ENCODE measurements at places on chromosomes 1 and 21.

DNA sequence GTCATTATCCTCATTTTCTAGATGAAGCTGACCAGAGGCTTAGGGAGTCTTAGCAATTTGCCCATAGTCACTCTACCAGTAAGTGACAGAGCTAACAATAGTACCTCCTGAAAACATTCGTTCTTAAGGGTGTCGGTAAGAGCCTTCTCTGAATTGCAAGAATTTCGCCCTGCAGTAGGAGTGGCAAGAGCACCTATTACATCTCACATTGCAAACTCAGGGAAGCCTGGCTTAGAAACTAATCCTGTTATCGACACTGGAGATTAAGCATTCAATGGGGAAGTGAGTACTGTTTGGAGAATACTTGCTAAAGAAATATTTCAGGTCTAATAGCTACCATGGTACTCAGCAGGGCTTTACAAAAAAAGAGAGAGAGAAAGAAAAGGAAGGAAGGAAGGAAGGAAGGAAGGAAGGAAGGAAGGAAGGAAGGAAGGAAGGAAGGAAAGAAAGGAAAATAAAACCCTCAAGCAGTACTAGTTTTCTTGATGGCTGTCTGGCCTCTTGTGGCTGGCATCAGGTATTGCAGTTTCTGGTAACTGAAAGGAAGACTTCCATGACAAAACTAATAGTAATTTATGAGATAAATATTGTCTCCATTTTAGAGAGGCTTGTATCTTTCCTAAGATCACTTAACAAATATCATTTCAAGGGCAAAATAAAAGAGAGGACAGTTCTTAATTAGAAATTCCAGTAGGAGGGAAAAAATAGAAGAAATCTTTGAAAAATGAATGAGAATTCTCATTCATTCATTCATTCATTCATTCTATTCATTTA, 10.4 kb downstream of the C1orf226 start:
- DNase-seq = no peak

DNA sequence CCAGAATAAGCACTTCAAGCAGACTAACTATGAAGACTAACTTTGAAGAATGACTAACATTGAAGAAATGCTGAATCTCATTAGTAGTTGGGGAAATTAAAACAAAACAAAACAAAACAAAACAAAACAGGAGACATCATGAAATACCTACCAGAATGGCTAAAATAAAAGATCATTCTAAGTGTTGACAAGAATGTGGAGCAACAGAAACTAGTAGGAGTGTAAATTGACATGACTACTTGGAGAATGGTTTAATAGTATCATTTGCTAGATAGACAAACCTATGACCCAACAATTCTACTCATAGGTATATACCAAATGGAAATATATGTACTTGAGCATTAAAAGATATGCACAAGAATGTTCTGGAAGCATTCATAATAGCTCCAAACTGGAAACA, 18.9 kb upstream of the ZFP69B start:
- no peak for DNase-seq

DNA sequence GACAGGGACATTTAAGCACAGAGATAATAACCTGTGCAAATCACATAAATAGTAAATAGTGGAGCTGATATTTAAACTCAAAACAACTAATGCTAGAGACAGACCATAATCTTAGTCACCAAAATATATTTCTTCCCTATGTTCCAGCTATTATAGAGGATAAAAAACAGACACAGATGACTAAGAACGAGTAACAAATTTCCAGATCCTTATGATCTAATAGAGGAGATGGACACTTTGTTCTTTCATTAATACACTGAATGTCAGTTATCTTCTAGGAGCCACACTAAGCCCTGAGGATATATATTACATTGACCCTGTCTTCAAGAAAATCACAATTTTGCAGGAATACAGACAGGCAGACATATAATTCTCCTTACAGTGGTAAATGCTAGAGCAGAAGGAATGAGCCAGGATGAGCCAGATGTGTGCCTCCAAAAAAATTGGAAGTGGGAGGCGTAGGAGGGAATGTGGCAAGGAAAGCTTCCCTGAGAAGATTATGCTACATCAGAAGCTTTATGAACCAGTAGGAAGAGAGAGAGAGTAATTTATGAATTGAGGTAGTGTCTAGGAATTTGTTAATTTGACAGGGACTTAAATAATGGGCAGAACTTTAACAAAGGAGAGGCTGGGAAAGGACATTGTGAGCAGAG, 395.4 kb upstream of the BEND5 start:
- no peak for DNase-seq

- no peak for DNase-seq
Measured at GRCh38 chr1:192153276-192153675, 5.0 kb upstream of the RGS18 start.

DNA sequence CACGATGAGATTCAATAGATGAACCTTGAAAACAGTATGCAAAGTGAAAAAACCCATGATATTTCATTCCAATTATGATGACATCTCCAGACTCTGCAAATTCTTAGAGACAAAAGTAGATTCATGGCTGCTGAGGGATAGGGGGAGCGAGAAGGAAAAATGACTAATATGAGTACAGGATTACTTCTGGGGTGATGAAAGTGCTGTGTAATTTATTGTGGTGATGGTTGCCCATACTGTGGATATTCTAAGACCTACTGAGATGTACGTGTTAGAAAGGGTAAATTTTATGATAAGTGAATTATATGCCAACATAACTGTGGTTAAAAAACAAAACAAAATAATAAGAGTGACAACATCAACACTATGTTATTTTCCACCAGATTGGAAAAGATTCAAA, 18.9 kb upstream of the RGS7 start:
- no peak for DNase-seq

GRCh38 chr21:21712748-21713520, 714.7 kb downstream of the NCAM2 start:
- no peak for DNase-seq

GRCh38 chr1:194159941-194160340, 973.5 kb upstream of the B3GALT2 start:
- no peak for DNase-seq

DNA sequence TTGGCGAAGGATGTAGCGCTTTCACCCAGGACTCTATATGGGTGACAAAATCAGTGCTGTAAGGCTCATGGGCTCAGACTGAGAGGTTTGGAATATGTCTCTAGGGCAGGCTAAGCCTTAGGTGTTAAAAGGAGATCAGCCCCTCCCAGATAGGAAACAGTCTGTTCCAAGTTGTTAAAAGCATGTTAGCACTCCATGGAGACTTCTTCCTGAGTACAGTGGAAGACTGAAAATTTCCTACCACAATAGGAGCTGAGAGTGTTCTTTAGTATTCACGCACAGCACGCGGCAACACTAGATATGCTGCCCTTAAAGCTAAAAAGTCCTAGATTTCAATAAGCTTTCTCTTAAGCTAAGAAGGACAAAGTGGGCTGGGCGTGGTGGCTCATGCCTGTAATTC, 122.1 kb downstream of the TRABD2B start:
- DNase-seq = no peak

DNA sequence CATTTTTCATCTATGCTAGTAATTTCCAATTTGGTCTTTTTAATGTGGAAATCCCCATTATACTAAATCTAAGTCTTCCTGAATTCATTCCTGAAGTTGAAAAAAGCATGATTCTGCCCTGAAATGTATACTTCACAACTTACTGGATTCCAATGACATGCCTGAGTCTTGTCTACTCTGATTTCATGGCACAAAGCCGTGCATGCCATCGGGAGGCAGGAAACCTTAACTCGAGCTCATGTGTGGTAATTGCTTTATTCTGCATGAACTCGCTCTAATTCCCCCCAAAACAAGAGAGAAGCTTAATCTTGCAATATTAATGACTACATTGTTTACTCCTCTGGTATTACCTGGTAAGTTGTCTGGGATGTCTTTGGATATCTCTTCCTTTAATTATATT, 39.6 kb upstream of the PBX1 start:
- no peak for DNase-seq

DNA sequence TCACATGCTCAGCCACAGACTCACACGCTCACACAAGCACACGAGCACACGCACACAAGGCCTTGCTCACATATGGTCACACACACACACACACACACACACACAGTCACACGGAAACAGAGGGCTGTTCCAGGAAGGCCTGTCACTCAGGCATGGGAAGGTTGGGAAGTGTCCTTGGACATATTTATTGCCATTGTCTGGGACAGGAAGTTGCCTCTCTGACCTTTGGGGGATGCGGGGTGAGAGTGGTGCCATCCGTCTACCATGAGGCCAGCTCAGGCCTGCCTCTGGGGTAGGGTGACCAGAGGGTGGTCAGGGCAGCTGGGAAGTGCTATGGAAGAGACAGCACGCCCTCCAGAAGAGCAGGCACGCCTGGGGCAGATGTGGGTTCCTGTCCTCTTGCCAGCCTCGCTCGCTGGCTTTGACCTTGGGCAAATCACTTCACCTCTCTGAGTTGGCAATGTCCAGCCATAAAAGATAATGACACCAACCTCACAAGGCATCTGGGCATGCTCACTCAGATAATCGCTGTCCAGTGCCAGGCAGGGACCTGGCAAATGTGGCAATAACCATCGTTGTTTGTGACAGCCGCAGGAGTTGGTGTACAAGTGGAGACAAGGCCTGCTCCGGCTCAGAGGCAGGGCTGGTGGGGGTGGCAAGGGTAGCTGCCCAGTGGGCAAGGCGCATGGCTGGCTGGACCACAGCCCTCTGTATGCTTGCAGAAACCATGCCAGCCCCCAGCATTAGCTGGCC, 8.0 kb upstream of the GUCA2A start:
- no peak for DNase-seq

GRCh38 chr1:229279242-229279641, 8.3 kb downstream of the RAB4A start:
- no peak for DNase-seq

DNA sequence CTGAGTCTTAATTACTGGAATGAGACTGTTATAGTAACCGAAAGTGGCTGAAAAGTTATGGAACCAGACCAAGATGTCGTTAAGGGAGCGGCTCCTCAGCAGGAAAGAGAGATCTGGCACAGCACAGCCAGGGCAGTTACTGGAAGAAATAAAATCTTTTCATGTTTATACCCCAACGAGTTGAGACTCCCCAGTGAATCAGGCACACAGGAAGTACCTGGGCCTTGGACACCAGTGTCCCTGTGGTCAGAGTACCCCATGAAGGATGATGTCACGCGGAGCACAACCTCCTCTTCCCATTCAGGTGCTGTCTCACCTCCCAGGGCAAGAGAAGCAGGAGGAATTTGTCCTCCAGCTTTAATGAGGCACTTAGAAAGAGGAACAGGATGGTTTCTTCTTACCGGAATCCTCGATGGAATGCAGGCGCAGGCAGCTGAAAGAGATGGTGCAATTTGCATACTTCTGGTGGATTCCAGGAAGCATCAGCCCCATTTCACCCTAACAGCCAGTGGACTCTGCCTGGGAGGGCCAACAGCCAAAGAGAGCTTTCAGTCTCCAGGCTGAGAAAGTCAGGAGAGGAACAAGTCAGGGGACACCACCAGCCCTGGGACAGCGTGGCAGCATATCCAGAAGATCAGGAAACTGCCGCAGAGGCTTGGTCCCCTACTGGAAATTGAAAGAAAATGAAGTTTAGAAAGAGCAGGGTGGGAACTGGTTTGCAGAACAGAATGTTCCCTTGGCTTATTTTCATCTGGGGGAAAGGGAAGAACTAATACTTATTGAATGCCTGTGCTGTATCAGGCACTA, 35.9 kb upstream of the CTTNBP2NL start:
- DNase-seq = no peak

GRCh38 chr21:41361786-41362604, at the start of gene MX2:
MX2 (plus strand) TSS chr21:41362027; CDS start chr21:41376907, 14,880 bp downstream.
- DNase-seq = peak; percentile 95

- DNase-seq = no peak
Measured at GRCh38 chr1:202010180-202011015, at the start of gene ELF3. ELF3 (plus strand) TSS chr1:202010587; CDS start chr1:202011137, 550 bp downstream.

GRCh38 chr1:35047188-35047858, 15.6 kb upstream of the ZMYM6 start:
- no peak for DNase-seq

DNA sequence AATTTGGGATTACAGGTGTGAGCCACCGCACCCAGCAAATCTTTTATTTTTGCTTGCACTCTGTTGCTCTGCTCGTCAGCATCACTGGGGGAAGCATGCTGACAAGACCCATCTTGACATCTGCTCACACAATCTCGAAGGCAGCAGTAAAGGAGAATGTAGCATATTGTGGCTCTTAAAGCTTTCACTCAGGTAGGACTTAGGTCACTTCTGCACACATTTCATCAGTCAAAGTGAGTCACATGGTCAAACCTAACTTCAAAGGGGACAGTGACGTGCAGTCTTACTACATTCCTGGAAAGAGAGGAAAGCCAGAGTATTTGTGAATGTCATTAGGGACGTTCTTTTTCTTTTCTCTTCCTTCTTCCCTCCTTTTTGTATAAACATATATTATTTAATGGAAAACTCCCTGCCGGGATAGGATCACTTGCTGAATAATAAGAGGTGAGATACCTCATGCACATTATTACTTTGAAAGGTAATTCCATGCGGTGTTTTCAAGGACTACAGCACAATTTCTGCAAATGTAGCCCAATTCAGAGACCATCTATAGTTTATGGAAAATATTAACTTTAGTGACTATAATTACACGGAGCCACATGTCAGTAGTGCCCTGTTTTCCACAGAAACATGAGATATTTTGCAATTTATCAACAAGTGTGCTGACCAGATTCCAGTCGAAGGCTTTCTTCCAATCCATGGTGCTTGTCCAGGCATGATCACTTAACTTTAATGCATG, 19.3 kb upstream of the ACBD6 start:
- no peak for DNase-seq

- no peak for DNase-seq
Measured at GRCh38 chr1:243667591-243667990, 182.5 kb downstream of the AKT3 start.

DNA sequence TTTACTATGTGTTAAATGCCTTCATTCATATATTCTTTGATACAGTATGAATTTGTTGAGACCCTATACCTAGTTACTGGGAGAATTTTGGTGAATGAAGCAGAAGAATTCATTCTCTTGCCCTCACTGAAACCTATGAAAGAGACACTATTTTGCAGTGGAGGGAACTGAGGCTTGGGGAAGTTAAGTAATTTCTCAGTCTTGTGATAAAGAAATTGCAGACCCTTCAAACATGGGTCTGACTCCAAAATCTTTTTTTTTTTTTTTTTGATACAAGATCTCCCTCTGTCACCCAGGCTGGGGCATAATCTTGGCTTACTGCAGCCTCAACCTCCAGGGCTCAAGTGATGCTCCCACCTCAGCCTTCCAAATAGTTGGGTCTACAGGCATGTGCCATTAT, 132.1 kb downstream of the DNM3 start:
- no peak for DNase-seq

- no peak for DNase-seq
Measured at GRCh38 chr1:43349594-43350306, 9.0 kb upstream of the CDC20 start.

DNA sequence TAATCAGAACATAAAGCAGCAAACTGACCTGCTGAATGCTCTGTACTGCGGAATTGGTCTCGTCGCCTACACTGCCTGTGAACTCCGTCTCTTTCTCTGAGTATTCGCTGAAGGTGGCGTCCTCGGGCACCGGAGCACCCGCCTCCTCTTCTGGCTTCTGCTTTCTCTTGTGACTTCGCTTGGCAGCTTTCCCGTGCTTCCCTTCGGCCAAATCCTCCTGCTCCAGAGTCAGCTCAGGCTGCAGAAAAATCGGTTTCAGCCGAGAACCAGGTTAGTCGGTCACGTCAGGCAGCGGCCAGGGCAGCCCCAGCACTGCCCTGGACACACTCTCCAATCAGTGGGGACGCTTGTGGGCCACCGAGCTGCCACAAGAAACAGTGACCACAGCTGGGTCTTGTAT, 35.8 kb upstream of the RIPK4 start:
- DNase-seq = no peak

GRCh38 chr1:198590454-198590853, 48.4 kb upstream of the PTPRC start:
- no peak for DNase-seq

All from CD8-positive, alpha-beta memory T cell (primary cell).